ENCODE measurements at places on chromosomes 3 and 15.

- DNase-seq = no peak
These were observed 518.9 kb downstream of the SHQ1 start for GRCh38 chr3:72329354-72329753.

DNA sequence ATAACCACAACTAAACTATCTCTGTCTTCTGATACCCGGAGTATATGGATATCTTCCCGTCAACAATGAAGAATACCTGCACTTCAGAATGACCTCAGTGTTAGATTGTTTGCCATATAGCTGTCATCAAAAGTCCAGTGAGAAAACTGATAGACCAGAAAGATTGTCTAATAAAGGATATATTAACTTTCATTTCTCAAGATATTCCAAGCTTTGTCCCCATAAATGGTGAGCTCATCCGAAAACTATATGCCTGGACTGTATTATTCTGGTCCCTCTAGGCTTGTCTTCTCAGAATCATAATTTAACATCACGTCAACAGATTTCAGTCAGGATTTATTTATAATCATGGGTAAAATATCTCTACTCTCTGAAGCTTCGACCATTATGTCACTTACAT is 100.5 kb downstream of the ATP8B4 start:
- no peak for DNase-seq

- DNase-seq = peak; percentile 72
These were observed 51.5 kb downstream of the RPN1 start for GRCh38 chr3:128598884-128599664.

DNA sequence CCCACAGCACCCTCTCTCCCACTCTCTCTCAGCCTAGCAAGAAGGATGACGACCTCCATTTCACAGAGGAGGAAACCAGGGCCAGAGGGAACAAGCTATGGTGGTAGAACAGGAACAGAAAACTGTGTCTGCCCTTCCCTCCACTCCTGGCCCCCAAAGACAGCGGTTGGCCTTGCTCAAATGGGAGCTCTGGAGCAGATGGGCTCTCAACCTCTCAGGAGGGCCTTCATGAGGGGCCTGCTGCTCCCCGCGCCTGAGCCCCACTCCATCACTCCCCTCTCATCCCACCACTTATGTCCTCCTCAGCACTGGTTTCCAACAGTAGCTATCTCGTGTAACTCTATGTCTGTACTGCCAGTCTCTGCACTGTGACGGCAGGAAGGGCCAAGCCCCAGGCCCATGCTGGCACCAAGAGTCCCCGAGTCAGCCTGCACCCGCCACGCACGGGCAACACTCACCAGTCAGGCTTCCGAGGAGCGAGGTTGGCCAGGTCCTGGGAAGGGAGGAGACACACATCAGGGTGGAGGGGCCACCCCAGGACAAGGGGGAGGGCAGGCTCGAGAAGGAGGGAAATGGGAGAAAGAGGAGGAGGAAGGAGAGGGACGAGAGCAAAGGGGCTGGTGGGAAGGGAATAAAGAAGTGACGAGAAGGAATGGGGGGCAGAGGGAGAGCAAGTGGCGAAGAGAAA is 45.5 kb downstream of the PTH1R start:
- no peak for DNase-seq

DNA sequence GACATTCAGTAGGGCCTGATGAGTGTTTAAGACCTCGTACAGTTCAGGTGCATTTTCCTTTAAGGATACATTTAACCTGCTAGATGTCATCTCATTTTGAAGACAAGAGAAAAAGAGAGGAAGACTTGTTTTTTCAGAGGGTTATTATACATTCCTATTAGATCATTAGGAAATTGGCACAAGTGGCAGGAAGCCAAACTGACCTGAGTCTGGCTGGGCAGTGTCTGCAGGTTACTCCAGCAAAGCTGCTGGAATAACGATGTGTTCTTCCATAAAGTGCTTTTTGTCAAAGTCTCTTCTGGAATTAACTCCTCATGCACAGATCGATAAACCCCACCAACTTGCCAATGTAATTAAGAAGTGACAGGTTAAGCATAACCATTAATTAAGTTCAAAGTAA is 396.4 kb upstream of the TPRG1 start:
- no peak for DNase-seq

GRCh38 chr3:160226026-160226907 is 1.0 kb downstream of the C3orf80 start:
- DNase-seq = peak; percentile 3

- no peak for DNase-seq
These were observed 5.9 kb downstream of the PRSS50 start for GRCh38 chr3:46711760-46712159.

DNA sequence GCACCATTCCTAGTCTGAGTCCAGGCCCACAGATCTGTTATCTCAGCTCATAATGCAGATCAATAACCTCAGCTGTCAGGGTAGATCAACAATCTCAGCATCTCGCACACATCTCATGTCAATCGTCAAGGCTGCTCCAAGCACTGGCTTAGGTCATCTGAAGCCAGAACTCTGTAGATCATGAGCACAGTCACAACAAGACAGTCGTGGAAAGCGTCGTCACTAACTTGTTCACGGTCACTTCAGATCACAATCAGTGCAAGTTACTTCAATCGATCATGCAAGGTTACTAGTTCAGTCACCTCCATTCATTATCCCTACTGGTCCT is 71.8 kb downstream of the RBPMS2 start:
- DNase-seq = no peak

GRCh38 chr3:43082457-43082856 is 23.4 kb downstream of the POMGNT2 start:
- no peak for DNase-seq

GRCh38 chr3:132236701-132237651 is 80.2 kb upstream of the ACP3 start:
- peak; percentile 67 for DNase-seq

DNA sequence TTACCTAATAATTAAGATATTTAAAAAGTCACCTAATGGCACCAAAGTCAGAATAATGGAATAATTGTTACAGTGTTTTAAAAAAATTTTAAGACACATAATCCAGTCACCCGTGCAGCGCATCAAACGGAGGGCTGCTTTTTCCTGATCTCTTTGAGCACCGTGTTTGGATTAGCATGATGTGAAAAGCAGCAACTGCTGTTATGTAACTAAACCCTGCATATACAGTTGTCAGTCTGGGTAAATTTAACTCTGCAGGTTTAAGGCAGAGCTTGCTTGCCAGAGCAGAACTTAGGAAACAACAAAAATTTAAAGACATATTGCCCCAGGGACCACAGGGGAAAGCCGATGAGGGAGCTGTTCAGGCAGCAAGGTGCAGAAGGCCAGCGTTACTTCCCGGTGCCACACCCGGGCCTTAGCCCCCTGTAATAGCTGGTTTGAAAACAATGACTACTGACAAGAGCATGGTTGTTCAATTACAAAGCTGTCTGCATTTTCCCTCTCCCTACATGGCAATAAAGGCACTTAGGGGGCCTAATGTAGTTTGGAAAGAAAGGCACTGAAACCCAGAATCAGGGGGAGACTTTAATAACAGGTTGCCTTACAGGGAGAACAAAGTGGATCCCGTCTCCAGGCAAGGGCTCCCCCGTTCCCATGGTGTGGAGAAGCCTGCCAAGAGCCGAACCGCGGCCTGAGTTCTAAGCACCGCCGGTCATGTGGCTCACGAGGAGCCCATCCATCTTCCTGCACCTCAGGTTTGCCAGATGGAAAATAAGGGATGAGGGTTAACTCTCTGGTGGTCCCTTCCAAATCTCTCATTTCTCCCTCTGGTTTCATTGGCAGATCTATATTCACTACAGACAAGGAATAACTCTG is 32.2 kb downstream of the RORA start:
- no peak for DNase-seq

DNA sequence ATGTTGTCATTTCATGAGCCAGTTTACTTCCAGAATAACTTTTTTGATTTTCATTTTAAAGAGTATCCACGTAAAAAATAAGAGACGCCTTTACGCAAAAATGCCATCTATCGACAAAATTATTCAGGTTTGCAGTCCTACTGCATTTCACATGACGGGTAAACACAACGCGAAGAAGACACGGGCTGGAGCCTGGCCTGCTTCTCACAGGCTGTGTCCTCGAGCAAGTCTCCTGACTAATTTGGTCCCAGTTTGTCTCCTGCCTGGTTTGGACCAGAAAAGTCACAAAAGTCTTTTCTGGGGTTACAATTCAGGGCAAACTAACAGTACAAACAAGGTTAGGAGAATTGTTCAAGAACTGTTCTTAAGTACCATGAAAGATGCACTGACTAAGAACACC is 51.7 kb downstream of the CHSY1 start:
- DNase-seq = no peak

GRCh38 chr15:70259640-70260508 is 162.2 kb upstream of the TLE3 start:
- no peak for DNase-seq

DNA sequence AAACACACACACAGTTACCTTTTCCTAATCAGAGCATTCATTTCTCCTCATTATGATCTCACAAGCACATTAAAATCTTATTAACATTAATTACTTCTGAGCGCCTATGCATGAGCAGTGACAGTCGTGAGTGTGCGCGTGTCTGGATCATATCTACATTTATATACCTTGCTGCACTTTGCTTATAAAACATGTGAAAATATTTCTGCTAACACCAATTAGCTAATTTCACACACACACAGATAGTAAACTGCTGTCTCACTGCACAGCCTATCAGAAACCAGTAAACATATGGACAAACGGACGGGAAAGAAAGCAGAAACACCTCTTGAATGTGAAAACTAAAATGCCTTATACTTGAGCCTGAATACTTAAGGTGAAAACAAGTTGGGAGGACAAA is 64.8 kb downstream of the ZBTB20 start:
- DNase-seq = no peak

DNA sequence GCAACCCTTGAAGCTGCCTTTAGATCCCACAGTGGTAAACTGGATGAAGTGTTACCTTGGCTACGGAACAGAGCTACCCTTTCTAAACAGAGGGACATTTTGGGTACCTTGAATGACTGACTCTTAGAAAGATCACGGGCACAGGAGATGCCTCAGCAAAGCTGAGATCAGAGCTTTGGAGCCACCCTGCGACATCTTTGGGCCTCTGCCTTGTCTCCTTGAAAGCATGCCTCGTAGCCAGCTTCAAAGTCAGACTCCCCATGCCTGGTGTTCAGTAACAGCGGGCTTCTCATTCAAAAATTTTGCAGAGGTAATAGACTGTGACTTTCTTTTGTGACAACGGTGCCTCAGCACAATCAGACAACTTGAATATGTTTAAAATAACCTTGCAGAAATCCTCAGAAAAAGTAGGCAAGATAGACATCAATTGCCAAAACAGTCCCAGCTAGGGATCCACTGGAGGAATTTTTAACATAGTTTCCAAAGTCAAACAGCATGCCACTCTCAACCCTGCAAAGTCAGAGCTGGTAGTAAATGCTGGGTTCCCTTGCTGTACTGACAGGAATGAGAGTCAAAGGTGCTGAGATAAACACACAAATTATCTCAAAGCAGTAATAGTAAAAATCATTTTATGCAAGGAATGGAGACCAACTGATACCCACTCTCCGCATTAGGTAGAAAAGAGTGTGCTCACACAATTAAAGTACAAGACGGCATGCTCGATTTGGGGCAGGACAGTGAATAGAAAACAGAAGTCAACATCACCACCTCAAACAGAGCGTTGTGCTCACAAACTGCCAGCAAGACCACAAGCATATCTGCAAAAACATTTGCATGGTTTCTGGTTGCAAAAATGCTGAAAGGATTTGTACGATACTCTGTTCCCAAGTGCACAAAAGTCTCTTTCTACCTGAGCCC is 82.1 kb downstream of the MYO1E start:
- DNase-seq = peak; percentile 23

DNA sequence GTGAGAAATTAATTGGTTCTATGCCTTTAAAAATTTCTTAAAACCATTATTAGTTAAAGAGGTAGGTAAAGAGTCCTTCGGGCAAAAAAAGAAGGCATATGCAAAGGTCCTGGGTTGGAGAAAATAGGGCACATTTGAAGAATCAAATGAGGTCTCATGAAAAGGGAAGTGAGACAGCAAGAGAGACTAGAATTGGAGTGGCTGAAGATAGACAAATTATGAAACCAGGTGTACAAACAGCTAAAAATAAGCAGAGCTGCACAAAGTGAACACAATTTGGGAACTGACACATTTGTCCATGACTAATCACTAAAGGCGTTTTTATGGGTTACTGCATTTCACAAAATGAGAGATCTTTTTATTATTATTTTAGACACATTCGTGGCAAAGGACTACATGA is 581.2 kb downstream of the PYDC2 start:
- DNase-seq = peak; percentile 45

- DNase-seq = no peak
These were observed 739.2 kb downstream of the VGLL3 start for GRCh38 chr3:86251781-86252180.

GRCh38 chr3:197168606-197169005 is 129.8 kb downstream of the DLG1 start:
- no peak for DNase-seq

DNA sequence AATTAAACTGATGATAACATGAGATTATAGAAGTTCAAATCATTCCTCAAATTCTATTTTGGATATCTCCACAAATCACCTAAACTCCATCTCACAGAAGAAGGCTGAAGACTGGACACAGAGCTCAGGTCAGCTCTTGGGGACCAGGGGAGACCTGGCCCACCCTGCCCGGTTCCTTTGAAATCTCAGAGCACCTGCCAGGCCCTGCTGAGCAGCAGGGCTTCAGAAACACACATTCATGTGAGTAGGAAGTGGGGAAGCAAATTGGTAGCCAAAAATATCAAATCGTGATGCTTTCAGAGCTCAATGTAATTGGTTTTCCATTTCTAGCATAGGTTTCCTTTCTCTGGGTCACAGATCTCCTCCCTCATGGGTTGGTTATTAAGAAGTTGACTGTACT is 76.2 kb downstream of the OCA2 start:
- DNase-seq = no peak

- DNase-seq = no peak
These were observed 62.3 kb downstream of the LDHAL6B start for GRCh38 chr15:59268852-59269407.

GRCh38 chr3:179018808-179019207 is 52.8 kb downstream of the ZMAT3 start:
- DNase-seq = no peak

GRCh38 chr3:64056606-64057180 is 33.4 kb upstream of the PSMD6 start:
- no peak for DNase-seq

DNA sequence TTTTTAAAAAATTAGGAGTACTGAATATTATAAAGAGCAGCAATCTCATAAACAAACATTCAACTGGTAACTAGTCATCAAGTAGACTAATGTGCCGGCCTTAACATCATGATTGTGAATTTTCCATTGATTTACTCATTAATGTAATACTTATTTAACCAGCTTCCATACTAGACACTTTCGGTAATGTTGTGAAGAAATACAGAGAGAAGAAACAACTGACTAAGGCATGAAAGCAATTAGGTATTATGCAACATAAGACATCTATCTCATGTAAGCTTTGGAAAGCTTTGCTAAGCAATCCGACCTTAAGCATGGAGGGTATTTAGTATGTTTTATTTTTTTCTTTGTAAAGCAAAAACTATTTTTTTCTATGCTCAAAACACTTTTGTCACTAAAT is 108.0 kb downstream of the IL1RAP start:
- DNase-seq = peak; percentile 86

DNA sequence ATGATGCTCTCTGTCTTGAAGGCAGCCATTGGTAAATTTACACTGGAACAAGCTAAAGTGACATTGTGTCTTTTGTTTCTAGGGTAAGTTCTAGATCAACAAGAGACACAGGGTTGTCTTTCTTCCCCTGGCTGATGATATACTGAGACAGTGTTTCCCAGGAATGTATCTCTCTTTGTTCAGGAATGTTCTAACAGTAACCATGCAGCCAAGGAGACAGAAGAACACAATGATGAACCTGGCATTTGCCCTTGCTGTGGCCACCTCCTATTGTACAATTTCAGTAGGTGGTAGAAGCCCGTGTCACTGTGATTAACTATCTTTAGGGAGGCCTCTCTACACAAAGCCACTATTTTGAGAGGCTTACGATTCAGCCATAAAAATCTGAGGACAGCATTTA is 130.7 kb downstream of the LRTM1 start:
- DNase-seq = no peak

Data from MV-4-11 (cell line).